Cerebellar nuclear complex (tissue), 1 donor: ENCODE measurements at places on chromosomes 16 and 17.

DNA sequence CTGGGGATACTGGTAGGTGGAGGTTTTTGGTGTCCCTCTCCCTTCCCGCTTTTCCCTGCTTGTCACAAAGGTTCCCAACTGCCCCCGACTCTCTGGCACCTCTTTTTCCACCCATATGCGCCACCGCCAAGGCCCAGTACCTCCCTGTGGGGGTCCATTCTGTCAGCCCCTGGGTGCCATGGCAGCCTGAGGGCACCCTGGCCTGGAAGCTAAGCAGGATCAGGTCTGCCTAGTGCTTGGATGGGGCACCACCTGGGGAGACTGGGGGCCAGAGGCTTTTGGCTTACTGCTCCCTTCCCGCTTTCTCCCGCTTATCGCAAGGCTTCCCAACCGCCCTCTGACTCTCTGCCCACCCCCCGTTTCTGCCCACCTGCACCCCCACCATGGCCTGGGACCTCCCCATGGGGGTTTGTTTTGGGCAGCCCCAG, 2286.4 kb downstream of the TP53TG3F start:
- DNase-seq, result no peak

DNA sequence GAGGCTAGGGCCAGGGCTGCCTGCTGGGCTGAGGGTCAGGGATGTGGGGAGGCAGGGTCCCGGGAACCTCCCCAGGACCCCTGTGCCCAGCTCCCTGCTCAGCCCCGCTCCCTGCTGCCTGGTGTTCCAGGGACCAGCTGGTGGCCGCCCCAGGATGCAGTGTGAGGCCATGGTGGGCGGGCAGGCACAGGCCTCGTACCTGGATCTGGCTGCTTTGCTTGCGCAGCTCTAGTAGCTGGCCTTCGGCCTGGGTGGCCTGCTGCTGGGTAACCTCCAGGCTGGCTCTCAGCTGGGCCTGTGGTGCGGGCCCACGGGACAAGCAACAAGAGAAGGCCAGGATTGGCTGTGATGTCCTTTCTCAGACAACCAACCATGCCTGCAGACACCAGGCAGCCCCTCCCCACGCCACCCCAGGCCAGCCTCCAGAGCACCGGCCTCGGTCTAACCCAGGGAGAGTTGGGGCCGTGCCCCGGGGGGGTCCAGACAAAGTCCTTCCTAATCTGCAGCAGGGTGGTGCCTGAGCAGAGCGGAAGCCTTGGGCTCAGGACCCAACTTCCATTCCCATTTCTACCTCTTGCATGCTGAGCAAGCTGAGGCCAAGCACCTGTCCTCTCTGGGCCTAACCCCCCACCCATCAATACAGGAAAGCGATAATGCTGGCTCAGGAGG, 4.1 kb downstream of the TRIM65 start:
- no peak for DNase-seq

GRCh38 chr17:81976332-81977210, 858 bp upstream of the ASPSCR1 start:
- DNase-seq, result no peak

DNA sequence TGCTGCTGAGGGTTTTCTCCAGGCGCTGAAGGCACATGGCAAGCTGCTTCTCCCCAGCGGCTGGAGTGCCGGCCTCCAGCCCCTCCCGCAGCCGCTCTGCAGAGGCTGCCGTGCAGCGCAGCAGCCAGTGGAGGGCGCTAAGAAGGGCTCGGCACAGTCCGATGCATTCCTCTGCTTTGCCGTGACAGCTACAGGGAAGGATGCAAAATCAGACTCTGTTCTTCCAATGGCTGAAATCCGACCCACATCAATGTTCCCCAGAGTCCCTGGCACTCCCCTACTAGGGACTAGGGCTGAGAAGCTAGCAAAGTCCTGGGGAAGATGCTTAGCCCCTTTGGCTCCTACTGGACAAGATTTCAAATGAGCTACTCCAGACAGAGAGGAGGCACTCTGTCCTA, 19.0 kb downstream of the MED24 start:
- peak; percentile 26 for DNase-seq
